ENCODE measurements at places on chromosomes 13 and 19. TPM values are rescaled to one million over a fixed set of nuclear protein-coding genes. Genes with fewer than 3 reads are reported as not detected.

- DNase-seq, result no peak
These were observed 1633.0 kb upstream of the PCDH20 start for GRCh38 chr13:63048653-63049052.

The ZNF714 gene
- polyA plus RNA-seq, result 2.0 TPM

DNA sequence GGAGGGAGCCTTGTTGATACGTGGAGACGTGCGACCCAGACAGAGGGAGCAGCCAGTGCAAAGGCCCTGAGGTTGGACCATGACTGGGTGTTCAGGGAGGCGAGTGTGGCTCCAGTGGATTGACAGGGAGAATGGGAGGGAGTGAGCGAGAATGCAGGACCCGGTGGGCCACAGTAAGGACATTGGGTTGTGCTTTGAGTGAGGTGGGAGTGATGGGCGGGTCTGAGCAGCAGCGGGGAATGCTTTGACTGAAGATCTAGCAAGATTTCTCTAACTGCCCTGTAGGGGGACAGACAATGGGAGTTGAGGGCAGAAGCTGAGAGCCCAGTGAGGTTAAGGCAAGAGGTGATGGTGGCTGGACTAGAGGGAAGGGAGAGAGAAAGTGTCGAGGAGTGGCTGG, 7.7 kb upstream of the NANOS2 start:
- DNase-seq, result no peak

The ZNF426 gene
- polyA plus RNA-seq, result 2.0 TPM

DNA sequence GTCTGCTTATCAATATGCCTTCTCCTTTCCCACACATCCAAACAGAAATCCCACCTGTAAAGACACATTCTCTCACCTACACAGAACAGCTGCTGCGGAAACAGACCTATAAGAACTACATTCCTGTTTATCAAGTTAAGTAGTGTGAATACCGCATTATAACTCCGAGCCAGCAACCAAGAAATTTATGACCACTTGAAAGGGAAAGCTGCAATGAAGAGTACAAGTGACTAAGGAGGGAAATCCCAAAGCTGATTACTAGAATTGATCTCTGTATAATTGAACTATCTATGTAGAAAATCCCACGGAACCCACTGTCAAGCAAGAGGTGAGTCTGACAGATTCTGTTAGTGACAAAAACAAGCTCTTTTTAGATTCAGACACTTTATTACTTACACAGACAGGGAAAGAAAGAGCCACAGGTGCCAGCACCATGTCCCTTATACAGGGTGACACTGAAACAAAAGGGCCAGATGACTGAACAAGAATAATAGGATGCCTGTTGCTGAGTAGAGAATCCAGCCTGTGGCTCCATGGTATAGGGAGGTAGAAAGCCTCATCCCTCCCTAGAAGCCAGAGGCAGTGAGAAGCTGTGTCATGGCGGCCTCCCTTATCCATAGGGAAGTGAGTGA, 1.6 kb upstream of the IGFL4 start:
- no peak for DNase-seq

The EXOC3L2 gene
- 0.41 TPM for polyA plus RNA-seq

The TUBB4A gene
- not detected for polyA plus RNA-seq

GRCh38 chr13:46874006-46874405, 22.8 kb downstream of the HTR2A start:
- DNase-seq, result no peak

- DNase-seq, result no peak
These were observed 138.3 kb downstream of the FLT1 start for GRCh38 chr13:28356561-28357021.

The SHFL gene
- 44.4 TPM for polyA plus RNA-seq

DNA sequence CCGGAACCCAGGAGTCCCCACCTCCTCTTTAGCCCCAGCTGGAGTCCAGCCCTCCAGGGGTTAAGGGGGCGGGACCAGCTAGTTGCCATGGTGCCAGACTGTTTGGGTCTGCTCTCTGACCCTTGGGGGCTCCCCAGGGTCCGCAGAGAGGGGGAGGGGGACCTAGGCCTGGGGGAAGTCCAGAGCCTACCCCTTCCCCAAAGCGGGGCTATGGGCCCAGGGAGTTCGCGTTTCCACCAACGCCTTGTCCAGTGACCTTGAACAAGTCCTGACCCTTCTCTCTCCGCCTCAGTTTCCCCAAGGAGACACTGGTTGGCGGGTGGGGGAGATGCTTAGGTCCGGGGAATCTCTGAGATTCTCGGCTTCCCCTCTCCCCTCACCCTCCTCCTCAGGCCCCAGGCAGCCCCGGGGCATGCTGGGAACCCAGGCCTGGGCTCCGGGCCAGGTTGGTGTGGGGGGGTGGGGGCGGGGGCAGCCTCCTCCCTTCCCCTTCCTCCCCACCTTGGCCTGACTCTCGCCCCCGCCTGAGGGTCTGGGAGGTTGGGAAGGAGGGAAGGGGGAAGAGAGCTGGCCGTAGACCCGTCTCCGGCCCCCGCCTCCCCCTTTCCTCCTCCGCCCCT, 2.6 kb upstream of the SPACA6 start:
- peak; percentile 54 for DNase-seq

GRCh38 chr13:87129602-87130300, 541.4 kb upstream of the SLITRK5 start:
- DNase-seq, result peak; percentile 40

The ATP12A gene
- 1.9 TPM for polyA plus RNA-seq

GRCh38 chr13:77460195-77460594, 75.3 kb upstream of the SCEL start:
- DNase-seq, result no peak

The RASL11A gene
- 3.0 TPM for polyA plus RNA-seq

The NLRP9 gene
- not detected for polyA plus RNA-seq

The C19orf81 gene
- not detected for polyA plus RNA-seq

DNA sequence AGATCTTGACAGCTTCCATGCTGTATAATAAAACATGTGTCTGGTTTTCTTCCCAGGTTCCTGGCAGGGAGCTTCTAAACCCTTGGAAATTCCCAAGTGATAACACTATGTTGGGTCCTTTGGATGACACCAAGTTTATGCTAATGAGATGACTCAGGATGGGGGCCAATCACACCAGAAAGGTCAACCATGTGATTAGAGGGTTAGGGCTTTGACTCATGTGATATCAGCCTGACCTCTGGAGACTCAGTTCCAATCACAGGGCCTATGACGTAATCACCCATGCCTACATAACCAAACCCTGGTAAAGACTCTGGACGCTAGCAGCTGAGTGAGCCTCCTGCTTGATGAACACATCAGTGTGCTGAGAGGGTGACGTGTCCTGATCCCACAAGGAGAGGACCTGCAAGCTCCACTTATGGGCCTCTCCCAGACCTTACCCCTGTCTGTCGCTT, 203.6 kb downstream of the DCLK1 start:
- peak; percentile 34 for DNase-seq

The ZNF547 gene
- 1.1 TPM for polyA plus RNA-seq

DNA sequence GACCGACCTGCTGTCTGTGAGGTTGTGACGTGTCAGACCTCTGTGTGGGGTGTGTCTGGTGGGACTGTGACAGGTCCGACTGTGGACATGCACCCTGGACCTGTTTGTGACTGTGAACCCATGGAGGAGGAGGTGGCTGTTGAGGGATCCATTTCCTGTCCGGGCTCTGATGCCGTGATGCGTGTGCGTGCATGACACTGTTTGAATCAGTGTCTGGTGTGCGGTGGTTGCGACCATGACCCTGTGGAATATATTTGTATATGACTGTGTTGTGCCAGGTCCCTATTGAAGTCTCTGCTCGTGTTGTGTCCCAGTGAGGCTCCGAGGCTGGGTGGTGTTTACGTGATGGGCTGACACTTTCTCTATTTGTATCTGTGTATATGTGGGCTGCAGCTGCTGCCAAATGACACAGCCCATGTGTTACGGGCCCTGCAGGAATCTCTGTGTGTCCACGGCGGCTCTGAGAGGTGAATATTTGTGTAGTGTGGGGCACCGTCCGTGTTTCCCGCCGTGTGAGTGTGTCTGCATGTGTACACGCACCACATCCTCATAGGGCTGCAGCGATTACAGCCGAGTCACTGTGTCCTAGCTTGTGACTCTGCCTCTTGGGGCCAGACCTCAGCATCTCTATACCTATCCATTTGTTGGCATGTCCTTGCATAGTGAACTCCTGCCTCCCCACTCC, 18.3 kb downstream of the CCDC97 start:
- no peak for DNase-seq

- peak; percentile 38 for DNase-seq
These were observed 1.4 kb upstream of the RAVER1 start for GRCh38 chr19:10334588-10335351.

DNA sequence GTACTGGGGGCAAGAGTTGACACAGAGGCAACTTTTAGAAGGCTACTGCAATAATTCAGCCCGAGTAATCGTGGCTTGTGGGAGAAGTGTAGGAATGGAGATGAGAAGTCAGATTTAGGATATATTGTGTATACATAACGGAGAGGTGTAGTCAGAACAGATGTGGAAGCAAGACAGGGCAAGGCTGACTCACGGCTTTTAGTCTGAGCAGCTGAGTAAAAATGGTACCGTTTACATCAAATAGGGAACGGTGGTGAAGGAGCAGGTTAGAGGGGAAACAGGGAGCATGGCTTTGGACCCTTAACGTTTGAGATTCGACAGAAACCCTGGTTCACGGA, 796 bp upstream of the LSM14A start:
- DNase-seq, result peak; percentile 65

The SH2D3A gene
- 54.1 TPM for polyA plus RNA-seq

GRCh38 chr13:25503856-25504255, 132.1 kb downstream of the ATP8A2 start:
- no peak for DNase-seq

- no peak for DNase-seq
These were observed 3.4 kb downstream of the FCAR start for GRCh38 chr19:54877471-54877870.

The RFPL4A gene
- polyA plus RNA-seq, result not detected

The MIR17HG gene
- 2.2 TPM for polyA plus RNA-seq

DNA sequence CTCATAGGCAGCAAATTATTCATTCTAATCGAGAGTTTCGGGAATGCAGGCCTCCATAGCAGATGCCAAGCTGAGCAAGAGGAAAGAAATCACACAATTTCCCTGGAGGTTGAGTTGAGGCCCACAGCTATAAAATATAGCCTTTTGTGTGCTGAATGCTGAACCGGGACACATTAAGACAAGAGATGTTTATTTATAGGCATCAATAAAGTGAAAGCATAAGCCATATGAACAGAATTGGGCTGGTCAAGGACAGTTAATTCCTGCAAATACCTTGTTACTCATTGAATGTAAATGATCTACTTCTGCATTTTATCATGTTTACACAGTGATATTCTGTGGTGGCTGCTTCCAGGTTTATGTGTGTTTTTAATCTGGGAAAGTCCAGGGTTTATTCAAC, 461.7 kb downstream of the KLF12 start:
- no peak for DNase-seq

The PROZ gene
- not detected for polyA plus RNA-seq

DNA sequence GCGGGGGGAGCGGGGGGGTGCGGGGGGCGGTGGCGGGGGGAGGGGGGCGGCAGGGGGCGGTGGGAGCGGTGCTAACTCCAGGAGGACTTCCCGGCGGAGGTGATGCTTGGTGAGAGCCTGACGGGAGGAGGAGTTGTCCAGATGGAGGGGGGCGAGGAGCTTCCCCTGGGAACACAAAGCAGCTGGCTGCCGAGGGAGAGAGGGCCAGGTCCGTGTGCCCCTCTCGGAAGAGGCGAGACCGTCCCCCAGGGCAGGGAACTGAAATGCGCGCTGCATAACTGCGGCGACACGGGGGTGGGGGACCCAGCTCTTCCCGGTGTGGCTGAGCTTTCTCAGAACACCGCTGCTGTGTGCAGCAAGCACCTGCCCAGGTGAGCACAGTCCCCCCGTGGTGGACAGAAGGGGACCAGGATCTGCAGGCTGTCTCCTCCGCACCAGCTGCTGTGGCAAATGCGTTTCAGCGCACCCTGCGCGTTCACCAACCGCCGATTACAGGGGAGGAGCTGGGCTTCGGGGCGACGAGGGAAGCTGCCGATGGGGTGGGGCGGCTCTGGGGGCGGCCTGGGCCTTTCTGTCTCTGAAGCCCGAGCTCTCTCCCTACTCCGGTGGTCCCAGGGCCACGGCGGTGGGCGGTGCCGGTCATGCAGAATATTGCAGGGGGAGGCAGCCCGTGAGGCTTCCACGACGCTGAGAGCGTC, 54.7 kb upstream of the F7 start:
- no peak for DNase-seq

DNA sequence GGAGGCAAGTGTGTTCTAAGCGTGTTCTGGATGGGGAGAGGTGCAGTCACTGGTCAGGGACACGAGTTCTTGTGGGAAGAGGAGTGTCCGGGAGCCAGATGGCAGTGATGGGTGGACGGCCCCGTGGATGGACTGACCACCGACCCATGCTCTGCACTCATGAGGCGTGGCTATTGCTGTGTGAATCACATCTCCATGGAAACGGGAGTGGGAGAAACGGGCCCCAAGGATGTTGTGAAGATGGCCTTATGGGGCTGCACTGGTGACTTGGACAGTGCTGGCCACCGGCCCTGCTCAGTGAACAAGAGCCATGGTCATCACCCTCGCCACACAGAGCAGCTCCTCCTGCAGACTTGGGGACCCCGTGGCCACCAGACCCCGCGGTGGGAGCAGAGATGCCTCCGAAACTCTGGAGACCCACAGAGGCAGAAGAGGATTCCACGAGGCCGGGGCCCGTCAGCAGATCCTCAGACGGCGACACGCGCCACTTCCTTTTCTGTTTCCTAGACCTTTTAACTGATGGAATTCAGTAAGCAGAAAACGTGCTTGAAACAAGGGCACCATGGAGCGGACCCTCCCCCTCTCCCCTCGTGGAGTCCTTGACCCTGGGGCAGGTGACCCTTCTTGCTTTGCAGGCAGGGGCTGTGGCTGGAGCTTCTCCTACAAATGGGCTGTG, 47.5 kb downstream of the GAS6 start:
- DNase-seq, result no peak

- no peak for DNase-seq
These were observed 216.3 kb downstream of the RGCC start for GRCh38 chr13:41673640-41674039.

The SPTBN4 gene
- 0.52 TPM for polyA plus RNA-seq

DNA sequence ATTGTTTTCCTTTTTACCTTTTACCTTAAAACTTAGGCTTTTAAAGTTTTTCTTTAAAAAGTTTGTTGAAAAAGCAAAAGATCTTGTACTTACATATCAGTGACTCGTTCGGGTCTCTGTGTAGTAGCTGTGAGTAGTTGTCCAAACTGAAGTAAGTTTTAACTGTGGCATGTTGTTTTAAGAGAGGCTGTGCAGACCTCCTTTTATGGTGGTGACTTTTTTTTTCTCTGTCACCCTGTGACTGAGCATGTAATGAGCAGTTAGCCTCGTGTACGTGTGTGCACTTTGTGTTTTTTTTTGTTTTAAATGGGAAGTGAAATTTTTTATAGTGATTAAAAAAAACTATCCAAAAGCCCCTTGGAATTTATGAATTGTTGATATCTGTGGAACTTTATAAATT, at the start of gene GPR183:
TSS of gene GPR183 (minus strand) at position 153 of the 400 bp plus-strand sequence. CDS start 11,254 bp downstream, outside the sequence.
- no peak for DNase-seq

DNA sequence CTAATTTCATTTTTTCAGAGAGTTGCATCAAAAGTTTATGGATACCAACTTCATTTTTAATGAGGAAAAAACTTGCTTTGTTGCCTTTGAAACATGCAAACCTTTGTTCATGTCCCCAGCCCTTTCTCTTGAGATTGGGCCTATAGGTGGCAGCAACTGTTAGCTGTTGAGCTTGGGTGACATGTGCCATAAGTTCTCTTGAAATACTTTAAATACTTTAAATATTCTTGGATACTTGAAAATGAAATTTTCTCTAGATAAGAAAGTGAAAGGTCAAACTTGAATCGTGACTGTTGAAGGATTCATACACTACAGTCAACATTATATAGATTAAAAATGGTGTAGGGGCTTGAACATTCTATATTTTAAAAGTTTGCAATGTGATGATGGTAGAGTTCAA, 294.9 kb downstream of the NDFIP2 start:
- peak; percentile 15 for DNase-seq

- no peak for DNase-seq
These were observed 20.1 kb upstream of the TFDP1 start for GRCh38 chr13:113564331-113565023.

- DNase-seq, result no peak
These were observed 387.3 kb downstream of the PCDH17 start for GRCh38 chr13:58018865-58019264.
